Midbrain (tissue), 1 donor: ENCODE measurements at places on chromosomes 2 and 18.

- no peak for DNase-seq
Observed at GRCh38 chr2:16485251-16485650, 180.4 kb downstream of the CYRIA start.

- DNase-seq, result no peak
Observed at GRCh38 chr18:36889321-36889720, 60.4 kb downstream of the KIAA1328 start.

DNA sequence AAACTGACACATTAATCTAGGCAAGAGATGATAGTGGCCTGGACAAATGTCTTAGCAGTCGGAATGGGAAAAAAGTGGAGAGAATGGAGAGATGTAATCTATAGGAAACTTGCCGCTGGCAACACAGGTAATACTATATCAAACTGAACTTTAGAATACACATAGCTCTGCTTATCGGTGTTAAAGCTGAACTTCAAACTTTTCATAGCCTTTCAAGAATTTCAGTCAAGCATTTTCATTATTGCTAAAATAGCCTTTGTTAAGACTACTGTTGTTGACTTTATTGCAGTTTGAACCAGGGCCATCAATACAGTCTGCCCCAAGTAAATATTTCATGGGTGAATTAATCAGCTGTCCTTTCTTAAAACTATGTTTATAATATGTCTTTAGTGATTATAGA, 12.9 kb upstream of the CHST9 start:
- DNase-seq, result no peak

DNA sequence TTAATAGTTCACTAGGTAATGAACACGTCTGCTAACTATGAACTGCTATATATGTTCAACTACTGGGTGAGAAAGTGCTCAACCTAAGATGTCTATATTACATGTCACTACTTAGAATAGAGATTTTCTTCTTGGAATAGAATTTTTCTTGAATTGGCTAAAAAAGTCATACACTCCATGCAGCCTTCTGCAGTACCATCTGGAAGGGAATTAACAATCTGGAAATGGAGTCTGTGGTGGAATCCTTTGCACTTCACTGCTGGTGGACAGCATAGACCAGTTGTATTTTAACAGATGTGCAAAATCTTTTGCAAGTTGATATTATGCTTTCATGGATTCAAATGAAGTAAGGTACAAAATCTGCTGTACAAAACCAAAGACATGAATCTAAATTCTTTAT, 799.6 kb downstream of the KCNJ3 start:
- no peak for DNase-seq
